ENCODE measurements at places on chromosomes 2 and 18. TPM values are rescaled to one million over a fixed set of nuclear protein-coding genes. Genes with fewer than 3 reads are reported as not detected.

DNA sequence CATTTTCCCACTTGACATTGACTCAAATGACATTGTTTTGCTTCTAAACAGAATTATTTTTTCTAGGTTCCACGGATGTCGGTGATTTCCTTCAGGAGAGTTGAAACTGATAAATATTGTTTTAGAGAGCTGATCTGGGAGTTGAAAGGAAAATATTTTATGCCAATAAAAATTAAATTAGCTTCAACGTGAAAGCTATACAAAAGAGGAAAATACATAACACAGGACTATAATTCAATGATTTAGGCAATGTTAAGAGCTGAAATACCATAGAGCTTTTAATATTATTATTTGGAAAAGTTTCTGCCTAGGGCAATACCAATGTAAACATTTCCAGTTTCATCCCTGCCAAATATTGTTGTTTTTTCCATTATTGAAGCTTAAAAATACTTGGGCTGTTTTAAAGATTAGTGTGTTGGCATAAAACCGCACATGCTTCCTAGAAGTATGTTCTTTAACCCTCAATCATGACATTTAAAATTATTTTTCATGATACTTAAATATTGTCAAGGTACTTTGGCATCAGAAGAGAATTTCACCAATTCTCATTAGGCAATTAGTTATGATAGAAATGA is 18.6 kb upstream of the PDE1A start:
- DNase-seq, result no peak

GYPC gene
- total RNA-seq, result 14.7 TPM

GRCh38 chr2:177282181-177282641 is 17.7 kb upstream of the NFE2L2 start:
- no peak for DNase-seq

DNA sequence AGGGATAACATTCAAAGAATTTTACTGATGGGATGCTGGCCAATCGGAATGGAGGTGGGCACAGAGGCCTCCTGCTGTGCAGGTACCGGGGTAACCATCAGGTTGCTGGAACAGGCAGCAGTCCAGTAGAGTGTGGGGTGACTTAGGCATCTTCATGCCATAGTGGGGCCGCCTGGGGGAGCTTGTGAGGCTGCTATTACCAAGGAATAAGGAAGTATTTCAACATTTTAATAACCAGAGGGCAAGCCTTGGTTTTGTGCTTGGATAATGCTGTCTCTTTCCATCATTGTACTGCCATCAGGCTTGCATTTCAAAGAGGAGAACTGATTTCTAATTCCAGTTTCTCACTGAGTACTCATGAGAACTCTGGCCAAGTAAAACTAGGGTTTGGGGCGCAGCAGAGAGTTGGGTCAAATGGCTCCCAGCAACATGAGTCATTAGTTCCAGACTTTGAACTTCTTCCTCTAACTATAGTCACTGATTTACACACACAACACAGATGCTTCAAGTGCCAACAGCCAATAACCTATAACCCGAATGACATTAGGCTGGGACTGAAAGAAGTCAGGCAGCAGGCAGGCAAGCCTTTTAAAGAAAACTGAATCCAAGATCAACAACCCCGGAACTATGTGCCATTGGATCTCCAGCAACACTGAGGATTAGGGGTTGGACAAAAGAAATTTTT is 56.1 kb upstream of the FHL2 start:
- peak; percentile 58 for DNase-seq

DNA sequence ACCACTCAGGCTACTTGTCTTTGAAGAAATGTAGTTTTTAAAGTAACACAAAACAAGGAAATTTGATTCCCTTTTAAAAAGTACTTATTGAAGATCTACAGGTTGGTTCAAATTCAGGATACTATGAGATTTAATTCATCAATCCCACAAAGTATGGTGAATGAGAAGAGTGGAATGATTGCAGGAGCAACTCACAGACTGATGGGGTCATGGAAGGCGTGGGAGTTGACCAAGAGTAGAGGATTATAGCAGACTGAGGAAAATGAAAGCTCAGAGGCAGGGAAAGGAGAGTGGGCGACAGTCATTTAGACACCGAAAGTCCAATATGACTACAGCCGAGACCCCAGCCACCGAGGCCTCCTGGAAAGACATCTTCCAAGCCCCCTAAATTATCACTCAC is 12.5 kb upstream of the DAPL1 start:
- no peak for DNase-seq

DNA sequence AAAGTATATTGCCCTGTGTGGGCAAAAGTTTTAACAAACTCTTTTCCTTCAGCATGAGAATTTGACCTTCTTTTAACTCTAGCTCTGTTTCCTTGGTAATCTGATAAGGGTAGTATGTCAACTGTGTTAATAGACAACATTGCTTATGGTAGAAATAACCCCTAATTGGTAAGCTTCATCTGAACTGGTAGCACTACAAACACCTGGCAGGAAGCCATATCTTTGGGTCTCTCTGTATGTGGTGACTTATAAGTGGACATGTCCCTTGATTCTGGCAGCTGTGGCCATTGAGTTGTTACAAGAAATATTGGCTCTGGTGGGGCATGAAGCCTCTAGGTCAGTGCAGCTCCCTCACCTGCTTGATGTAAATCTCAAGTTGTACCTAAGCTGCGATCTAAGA is 46.9 kb downstream of the MBD5 start:
- DNase-seq, result no peak

Data from colonic mucosa (tissue), 4 donors.